ENCODE measurements at places on chromosomes 7 and 10. TPM values are rescaled to one million over a fixed set of nuclear protein-coding genes. Genes with fewer than 3 reads are reported as not detected.

GRCh38 chr7:120817851-120818250 lies 40.1 kb downstream of the TSPAN12 start:
- no peak for DNase-seq

The FFAR4 gene
- total RNA-seq, result 2.3 TPM

- peak; percentile 87 for DNase-seq
Observed at GRCh38 chr10:132885451-132886210, 56.7 kb downstream of the CFAP46 start.

- DNase-seq, result no peak
Observed at GRCh38 chr7:113715981-113716856, 202.6 kb downstream of the PPP1R3A start.

DNA sequence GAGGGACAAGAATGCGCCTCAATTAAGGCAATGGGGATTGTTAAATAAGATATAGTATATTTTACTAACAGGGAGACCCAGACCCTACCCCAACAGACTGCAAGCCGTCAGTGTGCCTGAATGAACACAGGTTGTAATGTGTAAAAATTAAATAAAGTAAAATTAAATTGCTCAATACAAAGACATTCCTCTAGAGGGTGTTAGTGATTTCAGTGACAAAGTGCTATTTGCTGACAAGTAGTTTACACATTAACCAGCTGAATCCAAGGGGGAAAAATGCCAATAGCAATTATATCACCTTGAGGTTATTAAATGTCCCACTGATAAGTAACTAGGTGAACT lies 110.5 kb downstream of the EBF3 start:
- no peak for DNase-seq

DNA sequence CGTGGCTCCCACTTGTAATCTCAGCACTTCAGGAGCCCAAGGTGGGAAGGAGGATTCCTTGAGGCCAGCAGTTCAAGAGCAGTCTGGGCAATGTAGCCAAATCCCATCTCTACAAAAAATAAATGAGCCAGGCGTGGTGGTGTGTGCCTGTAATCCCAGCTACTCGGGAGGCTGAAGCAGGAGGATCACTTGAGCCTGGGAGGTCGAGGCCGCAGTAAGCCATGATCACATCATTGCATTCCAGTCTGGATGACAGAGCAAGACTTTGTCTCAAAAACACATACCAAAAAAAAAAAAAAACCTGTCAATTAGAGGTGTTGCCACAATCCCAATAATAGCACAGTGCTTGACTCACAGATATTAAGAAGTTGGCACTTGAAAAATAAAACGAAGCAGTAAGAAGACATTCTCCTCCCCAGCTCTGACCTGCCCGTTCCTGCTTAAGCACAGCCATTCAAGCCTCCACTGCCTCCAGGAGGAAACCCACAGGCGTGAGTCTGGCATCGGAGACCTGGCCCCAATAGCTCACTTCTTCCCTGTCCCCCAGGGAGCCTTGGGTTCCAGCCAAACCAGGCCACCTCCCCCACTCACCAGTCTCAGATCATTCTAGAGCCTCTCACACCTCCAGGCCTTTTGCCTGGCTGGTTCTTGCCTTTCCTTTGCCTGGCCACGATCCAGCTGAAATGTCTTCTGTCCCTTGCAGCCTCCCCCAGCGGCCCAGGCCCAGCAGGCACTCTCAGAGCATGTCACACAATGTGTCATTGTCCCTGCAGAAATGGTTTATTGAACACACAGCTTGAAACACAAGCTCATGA lies 45.3 kb upstream of the GTF2I start:
- no peak for DNase-seq

DNA sequence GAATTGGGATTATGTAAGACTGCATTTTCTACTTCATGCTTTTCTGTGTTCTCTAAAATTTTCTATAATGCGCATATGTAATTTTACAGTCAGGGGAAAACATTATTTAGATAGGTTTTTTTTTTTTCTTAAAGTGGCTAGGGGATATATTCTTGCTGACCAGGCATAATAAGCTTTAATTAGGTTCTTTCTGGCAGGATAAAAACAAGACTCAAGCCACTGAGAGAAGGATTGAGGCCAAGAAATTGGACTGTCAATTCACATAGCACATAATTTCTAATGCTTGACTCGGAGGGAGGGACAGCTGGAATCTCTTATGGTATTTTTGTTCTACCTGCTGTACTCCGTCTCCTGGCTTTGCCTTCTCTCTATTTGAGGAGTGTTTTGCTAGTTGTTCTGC lies 119.8 kb upstream of the NPVF start:
- DNase-seq, result no peak

DNA sequence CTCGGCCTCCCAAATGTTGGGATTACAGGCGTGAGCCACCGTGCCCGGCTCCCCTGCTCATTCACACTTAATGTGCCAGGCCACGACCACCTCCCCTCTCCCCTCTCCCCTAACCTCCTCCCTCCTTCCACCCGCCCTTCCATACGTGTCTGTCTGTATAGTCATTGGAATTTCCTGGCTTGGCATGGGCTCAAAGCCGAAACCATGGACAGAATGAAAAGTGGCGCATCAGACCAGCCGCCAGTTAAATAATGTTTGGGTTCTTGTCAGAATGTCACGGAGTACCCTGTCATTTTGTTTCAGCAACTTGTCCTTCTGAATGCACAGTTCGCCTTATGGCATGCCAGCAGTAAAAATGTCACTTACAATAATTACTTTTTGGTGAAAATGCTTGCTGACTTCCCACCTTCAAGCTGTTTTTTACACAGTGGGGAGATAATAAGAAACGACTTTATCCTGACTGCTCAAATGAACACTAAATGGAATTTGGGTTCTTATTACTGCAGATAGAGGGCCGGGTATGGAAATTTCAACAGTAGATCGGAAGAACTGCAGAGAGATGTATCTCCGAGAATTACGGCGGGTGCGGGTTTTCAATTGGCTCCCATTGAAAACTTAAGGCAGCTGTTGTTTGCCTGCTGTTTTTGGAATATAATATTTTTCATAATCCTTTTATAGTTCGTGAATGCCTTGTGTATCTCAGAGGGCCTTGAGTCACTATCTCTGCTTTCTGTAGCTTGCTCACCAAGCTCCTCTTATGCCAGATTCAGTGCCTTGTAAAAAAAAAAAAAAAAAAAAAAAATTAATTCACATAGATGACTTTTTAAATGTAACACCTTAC lies 65.5 kb upstream of the SH2B2 start:
- DNase-seq, result no peak

The ATOH7 gene
- total RNA-seq, result not detected

The CREB5 gene
- 45.3 TPM for total RNA-seq

DNA sequence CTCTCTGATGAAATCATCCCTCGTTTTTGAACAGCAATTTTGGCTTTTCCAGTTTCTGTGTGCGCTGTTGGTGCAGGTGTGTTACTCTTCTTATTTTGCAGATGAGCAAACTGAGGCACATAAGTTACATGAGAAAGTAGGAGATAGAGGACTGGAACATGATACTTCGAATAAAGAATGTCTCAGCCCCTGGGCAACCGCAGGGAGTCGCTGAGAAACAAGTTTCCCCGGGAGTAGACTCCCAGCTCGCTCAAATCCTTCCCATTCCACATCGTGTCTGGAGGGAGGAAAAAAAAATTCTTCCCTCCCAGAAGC lies 18.0 kb downstream of the MXI1 start:
- no peak for DNase-seq

DNA sequence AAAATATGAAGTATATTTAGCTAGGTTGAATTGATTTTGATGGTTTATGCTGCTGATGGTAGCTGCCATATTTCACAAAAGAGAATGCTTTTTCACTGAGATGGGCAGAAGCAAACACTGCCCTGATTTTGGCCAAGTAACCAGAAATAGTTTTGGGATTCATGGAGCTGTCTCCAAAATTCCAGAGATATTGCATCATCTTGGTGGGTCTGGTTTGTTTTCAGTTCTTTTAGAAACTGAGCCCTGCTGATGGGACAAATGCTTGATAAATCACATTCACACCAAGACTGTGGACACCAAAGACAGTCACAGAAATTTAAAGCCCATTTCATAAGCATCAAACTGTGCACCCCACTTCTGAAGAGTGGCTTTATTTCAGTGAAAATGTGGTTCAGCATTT lies 140.5 kb downstream of the BICC1 start:
- DNase-seq, result no peak

DNA sequence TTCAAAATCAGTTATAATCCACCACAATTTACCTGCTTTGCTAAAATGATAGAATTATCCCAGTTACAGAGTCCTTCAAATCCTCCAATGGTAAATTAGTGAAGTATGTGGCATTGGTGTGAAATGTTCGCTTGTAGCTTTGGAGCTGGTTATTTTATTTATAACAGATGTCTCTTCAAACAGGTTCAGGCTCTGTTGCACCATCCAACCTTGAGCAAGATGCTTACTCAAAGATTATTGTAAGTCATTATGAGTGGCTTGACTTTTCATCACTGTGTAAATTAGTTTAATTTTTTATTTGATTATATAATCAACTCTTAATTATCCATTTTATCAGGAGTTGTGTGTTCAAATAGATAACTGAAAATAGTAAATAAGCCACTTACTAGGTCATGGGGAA lies 99.4 kb downstream of the BTRC start:
- DNase-seq, result no peak

GRCh38 chr10:63414481-63415260 lies 51.1 kb downstream of the JMJD1C start:
- DNase-seq, result no peak

The XRCC2 gene
- total RNA-seq, result 0.29 TPM

DNA sequence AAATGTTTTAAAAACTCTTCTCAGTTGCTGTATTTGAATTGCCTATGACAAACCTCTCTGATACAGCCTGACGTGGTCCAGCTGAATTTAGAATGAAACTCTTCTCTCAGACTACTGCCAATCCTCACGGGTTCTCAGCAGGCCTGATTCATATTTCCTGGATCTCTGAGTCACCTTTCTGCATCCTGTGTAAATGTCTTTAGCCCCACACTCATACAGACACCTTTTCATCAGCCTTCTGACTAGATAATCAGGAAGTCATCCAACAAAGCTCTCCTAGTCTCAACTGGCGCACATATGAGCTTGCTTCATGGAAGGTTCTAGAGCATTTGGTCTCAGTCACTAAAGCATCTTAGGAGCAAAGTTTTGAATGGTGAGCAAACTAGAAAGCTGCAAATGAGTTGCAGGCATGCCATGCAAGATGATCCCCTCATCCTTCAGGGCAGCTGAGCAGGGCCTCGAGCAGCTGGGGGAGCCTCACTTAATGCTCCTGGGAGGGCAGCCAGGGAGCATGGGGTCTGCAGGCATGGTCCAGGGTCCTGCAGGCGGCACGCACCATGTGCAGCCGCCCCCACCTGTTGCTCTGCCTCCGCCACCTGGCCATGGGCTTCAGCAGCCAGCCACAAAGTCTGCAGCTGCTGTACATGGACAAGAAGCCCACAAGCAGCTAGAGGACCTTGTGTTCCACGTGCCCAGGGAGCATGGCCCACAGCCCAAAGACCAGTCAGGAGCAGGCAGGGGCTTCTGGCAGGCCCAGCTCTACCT lies 182.8 kb downstream of the ARHGAP12 start:
- no peak for DNase-seq

- DNase-seq, result no peak
Observed at GRCh38 chr7:139946533-139946932, 116.2 kb downstream of the PARP12 start.

GRCh38 chr7:116985575-116985974 lies 32.3 kb downstream of the ST7 start:
- DNase-seq, result no peak

GRCh38 chr10:5560142-5560816 lies 35.5 kb downstream of the CALML3 start:
- DNase-seq, result peak; percentile 39

GRCh38 chr10:69580435-69580834 lies 7.2 kb upstream of the NEUROG3 start:
- no peak for DNase-seq

DNA sequence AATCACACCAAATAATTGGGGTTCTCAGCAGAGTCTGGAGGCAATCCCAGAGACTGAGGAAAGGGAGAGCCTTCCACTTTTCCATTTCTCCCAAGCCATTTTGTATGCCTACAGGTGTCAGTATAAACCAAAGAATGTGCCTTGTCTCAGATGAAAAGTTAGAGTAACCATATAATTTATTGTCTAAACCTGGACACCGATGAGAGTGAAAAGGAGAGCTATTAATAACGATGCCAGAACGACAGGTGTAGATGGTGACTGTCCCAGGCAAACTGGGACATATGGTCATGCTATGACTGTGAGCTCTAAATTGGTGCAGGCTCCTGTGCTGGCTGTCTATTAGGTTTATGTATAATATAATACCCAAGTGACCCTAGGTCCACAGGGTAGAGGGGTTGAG lies 219.6 kb downstream of the ARHGAP12 start:
- DNase-seq, result no peak

DNA sequence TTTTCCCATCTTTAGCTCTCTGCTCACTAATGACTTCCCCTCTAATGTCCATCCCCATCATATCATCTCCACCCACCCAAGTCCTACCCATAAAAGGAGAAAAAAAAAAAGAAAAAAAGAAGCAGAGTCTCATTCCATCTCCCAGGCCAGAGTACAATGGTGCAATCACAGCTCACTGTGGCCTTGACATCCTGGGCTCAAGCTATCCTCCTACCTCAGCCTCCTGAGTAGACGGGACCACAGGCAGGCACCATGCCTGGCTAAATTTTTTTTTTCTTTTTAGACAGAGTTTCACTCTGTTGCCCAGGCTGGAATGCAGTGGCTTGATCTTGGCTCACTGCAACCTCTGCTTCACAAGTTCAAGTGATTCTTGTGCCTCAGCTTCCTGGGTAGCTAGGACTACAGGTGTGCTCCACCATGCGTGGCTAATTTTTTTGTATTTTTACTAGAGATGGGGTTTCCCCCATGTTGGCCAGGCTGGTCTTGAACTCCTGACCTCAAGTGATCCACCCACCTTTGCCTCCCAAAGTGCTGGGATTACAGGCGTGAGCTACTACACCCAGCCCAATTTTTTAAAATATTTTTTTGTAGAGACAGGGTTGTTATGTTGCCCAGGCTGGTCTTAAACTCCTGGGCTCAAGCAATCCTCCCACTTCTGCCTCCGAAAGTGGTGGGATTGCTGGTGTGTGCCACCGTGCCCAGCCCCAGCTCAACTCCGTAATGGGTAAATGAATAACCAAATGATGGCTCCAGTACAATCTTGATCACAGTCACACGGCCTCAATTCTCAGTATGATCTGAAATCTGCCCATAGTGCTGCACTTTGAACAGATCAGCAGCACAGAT lies 24.6 kb upstream of the SGMS1 start:
- DNase-seq, result no peak

The ZNF107 gene
- 4.0 TPM for total RNA-seq

The SLC18A2 gene
- 0.42 TPM for total RNA-seq

GRCh38 chr10:65377687-65378086 lies 1548.1 kb upstream of the LRRTM3 start:
- DNase-seq, result no peak

DNA sequence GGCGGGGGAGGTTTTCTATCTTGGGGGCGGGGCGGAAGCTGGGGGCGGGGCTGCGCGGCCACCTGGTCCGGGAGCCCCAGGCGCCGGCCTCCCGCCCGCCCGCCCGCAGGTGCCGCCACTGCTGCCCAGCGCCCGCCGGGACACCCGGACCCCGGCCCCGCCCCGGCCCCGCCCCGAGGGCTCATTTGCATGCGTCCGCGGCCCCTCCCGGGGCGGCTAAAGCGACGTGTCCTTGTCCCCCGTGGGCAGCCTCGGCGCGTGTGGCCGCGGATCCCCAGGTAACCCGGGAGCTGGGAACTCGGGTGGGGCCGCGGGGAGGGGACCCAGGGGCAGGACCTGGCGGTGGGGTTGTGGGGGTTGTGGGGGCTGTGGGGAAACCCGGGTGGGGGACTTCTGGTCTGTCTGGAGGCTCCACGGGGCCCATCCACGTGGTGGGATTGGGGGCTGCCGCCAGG lies at the start of gene BHLHA15:
Gene BHLHA15 (plus strand): TSS at position 219 of the 455 bp plus-strand sequence. CDS start 871 bp downstream, outside the sequence.
- peak; percentile 86 for DNase-seq

Measured in mesenteric fat pad (tissue), 1 donor.